PC-3 (cell line): ENCODE measurements at places on chromosomes 12 and 14. TPM values are rescaled to one million over a fixed set of nuclear protein-coding genes. Genes with fewer than 3 reads are reported as not detected.

CDKN1B gene
- total RNA-seq: 29.2 and 37.2 TPM in 2 replicates

TAS2R43 gene
- total RNA-seq: not detected in 2 replicates

ARG2 gene
- total RNA-seq: 1.1 and 1.7 TPM in 2 replicates

DBX2 gene
- total RNA-seq: not detected in 2 replicates

NOS1 gene
- total RNA-seq: 0.11 and 0.40 TPM in 2 replicates

DNA sequence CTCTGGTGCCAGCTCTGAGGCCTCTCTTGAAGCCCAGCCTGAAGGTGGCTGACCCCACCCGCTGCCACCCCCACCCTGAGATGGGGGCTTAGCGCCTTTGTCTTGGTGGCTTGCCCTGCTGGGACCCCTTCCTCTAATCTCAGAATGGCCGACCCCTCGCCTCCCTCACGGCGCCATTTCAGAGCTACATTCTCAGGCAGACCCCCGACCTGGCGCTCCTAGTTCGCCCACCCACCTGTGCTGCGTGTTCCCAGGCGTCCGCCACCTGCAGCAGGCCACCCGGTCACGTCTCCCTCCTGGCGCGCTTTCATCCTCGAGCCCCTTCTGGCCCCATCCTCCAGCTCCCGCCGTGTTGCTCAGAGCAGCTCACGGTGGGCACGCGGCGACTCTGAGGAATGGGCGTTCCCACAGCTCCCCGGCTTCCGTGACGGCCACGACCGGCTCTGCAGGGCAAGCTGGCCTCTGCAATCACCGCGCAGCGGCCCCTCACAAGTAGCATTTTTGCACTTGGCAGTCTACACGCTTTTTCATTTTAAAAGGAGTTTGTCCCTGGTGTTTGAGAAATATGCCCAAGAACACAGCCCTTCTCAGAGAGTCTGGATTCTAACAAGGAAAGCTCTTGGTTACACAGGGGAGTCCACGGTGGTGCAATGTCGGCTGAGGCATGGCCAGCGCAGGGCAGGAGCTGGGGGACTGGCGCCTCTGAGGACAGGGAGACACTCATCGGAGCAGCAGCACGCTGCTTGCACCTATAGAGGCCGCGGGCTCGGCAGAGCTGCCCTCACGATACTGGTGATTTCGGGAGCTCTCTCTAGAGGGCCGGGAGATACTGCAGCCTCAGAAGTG, 105.7 kb upstream of the C14orf180 start:
- no peaks in the 10 kb centered on the region for H3K4me1 ChIP-seq
- DNase-seq: no peak
- no peaks in the 10 kb centered on the region for H3K36me3 ChIP-seq
- H3K27me3 ChIP-seq: peaks cover 60% of the 10 kb centered on the region
- H3K4me3 ChIP-seq: no peak overlapping the region

GRCh38 chr14:51889851-51890250, 29.4 kb downstream of the GNG2 start:
- no peak overlapping the region for H3K4me3 ChIP-seq
- no peaks in the 10 kb centered on the region for H3K36me3 ChIP-seq
- H3K27ac ChIP-seq: no peak overlapping the region
- DNase-seq: no peak
- no peaks in the 10 kb centered on the region for H3K4me1 ChIP-seq

GRCh38 chr12:49068879-49069506, 786 bp downstream of the RHEBL1 start:
- no peak overlapping the region for H3K27ac ChIP-seq
- no peaks in the 10 kb centered on the region for H3K27me3 ChIP-seq
- no peak for DNase-seq
- peaks cover 10% of the 10 kb centered on the region; the same call in 1 of the 2 replicates for H3K4me1 ChIP-seq
- H3K36me3 ChIP-seq: no peaks in the 10 kb centered on the region

- DNase-seq: peak; percentile 71
- H3K4me3 ChIP-seq: no peak overlapping the region
- H3K36me3 ChIP-seq: no peaks in the 10 kb centered on the region
- no peak overlapping the region for H3K27ac ChIP-seq
- peaks cover 14% of the 10 kb centered on the region for H3K4me1 ChIP-seq
- no peaks in the 10 kb centered on the region for H3K27me3 ChIP-seq
These were observed 9.0 kb upstream of the PAX9 start for GRCh38 chr14:36652542-36653201.

GRCh38 chr12:49678711-49679110, 28.5 kb downstream of the FMNL3 start:
- H3K4me1 ChIP-seq: no peaks in the 10 kb centered on the region
- H3K27me3 ChIP-seq: no peaks in the 10 kb centered on the region
- H3K36me3 ChIP-seq: no peaks in the 10 kb centered on the region
- no peak for DNase-seq

GRCh38 chr14:104023325-104024055, 62.0 kb upstream of the ASPG start:
- H3K27ac ChIP-seq: no peak overlapping the region
- peaks cover 5% of the 10 kb centered on the region; the same call in 1 of the 2 replicates for H3K27me3 ChIP-seq
- DNase-seq: no peak
- H3K36me3 ChIP-seq: no peaks in the 10 kb centered on the region

- no peaks in the 10 kb centered on the region for H3K4me1 ChIP-seq
- H3K27me3 ChIP-seq: 0 out of 2 replicates have a peak, but pooled peaks cover 5% of the 10 kb centered on the region
- no peak for DNase-seq
- H3K4me3 ChIP-seq: no peak overlapping the region
- no peak overlapping the region for H3K27ac ChIP-seq
- no peaks in the 10 kb centered on the region for H3K36me3 ChIP-seq
These were observed 63.4 kb upstream of the GPATCH2L start for GRCh38 chr14:76088326-76088725.

DNA sequence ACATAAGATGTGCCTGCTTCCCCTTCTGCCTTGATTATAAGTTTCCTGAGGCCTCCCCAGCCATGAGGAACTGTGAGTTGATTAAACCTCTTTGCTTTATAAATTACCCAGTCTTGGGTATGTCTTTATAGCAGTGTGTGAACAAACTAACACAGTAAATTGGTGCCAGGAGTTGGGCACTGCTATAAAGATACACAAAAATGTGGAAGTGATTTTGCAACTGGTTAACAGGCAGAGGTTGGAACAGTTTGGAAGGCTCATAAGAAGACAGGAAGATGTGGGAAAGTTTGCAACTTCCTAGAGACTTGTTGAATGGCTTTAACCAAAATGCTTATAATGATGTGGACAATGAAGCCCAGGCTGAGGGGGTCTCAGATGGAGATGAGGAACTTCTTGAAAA, 264.1 kb downstream of the DACT1 start:
- no peak for DNase-seq
- H3K36me3 ChIP-seq: peaks cover 5% of the 10 kb centered on the region; the same call in 1 of the 2 replicates
- no peak overlapping the region for H3K27ac ChIP-seq
- no peak overlapping the region for H3K4me3 ChIP-seq
- H3K27me3 ChIP-seq: no peaks in the 10 kb centered on the region
- peaks cover 20% of the 10 kb centered on the region for H3K4me1 ChIP-seq

- H3K27ac ChIP-seq: no peak overlapping the region
- peaks cover 13% of the 10 kb centered on the region for H3K4me1 ChIP-seq
- DNase-seq: peak; percentile 19
- no peak overlapping the region for H3K4me3 ChIP-seq
These were observed 54.7 kb downstream of the VRK1 start for GRCh38 chr14:96851694-96852381.

DNA sequence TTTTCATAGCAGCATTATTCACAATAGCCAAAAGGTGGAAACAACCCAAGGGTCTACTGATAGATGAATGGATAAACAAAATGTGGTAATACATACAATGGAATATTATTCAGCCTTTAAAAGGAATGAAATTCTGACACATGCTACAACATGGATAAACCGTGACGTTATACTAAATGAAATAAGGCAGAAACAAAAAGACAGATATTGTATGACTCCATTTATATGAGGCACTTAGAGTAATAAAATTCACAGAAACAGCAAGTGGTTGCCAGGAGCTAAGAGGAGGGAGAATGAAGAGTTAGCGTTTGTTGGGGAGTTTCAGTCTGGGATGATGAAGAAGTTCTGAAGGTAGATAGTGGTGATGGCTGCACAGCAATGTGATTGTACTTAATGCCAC, 76.6 kb downstream of the DCAF5 start:
- peaks cover 12% of the 10 kb centered on the region; the same call in 1 of the 2 replicates for H3K36me3 ChIP-seq
- no peak for DNase-seq
- H3K4me1 ChIP-seq: peaks cover 46% of the 10 kb centered on the region
- H3K4me3 ChIP-seq: no peak overlapping the region

DNA sequence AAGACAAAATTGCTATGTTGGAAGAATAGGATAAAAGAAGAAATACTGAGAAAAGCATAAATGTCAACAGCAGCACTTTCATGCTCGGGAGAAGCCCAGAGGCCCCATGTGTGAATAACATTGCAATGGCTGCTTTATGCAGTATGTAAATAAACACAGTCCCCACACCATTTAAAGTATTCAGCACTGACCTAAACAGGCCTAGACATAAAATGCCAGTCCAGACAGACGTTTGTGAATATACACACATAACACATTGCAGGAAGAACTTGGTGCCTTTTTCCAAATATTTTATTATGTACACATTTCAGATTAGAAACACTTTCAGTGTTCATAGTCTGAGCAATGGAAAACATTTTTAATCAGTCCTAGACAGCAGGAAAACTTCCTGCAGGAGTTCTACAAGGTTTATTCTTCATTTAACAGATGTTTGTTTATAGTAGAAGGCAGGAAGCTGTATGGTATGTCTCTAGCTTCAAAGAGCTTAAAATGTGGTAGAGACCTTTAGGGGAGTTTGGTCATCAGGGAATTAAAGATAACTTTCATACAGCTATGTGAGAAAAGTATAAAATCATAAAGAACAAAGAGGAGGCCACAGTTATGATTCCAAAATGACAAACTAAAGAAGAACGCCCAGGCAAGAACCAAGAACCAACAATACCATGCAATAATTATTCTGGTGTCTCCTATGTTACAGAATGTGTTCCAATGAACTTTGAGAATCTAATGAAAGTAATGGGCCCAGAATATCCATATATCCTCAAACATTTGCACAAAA, 30.6 kb upstream of the SLC38A2 start:
- peak; percentile 17 for DNase-seq
- no peak overlapping the region for H3K4me3 ChIP-seq
- no peaks in the 10 kb centered on the region for H3K27me3 ChIP-seq
- H3K36me3 ChIP-seq: no peaks in the 10 kb centered on the region

GRCh38 chr12:105342464-105342863, 12.0 kb downstream of the C12orf75 start:
- no peak for DNase-seq
- no peak overlapping the region for H3K27ac ChIP-seq
- no peaks in the 10 kb centered on the region for H3K27me3 ChIP-seq

DNA sequence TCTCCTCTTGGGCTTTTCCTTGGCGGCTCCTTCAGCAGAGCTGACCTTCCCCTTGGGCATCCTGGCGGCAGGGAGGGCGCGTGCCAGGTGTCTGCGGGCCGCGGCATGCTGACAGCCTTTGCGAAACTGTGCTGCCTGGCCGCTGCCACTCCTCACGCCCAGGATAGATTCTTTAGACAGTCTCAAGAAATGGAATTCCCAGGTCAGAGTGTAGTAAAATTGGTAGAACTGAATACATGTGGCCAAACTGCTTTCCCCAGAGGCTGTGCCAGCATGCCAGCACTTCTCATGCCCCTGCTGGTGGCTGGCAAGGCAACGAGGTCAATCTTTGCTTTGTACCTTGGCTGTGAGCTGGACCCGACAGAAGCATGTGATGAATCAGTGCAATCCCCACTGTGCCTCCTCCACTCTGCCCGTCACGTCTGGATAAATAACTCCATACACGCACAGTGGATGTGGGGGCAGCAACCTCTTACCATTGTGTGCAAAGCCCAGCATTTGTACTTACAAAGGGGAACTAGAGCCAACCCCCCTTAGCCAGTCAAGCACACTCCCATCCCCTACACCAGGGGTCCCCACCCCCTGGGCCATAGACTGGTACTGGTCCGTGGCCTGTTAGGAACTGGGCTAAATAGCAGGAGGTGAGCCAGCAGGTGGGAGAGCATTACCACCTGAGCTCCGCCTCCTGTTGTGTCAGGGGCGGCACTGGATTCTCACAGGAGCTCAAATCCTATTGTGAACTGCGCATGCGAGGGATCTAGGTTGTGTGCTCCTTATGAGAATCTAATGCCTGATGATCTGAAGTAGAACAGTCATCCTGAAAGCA, 90.9 kb downstream of the ACTN1 start:
- H3K4me1 ChIP-seq: peaks cover 25% of the 10 kb centered on the region
- no peaks in the 10 kb centered on the region for H3K27me3 ChIP-seq
- DNase-seq: no peak
- H3K4me3 ChIP-seq: no peak overlapping the region
- no peak overlapping the region for H3K27ac ChIP-seq
